ENCODE measurements at places on chromosomes 2 and 18.

DNA sequence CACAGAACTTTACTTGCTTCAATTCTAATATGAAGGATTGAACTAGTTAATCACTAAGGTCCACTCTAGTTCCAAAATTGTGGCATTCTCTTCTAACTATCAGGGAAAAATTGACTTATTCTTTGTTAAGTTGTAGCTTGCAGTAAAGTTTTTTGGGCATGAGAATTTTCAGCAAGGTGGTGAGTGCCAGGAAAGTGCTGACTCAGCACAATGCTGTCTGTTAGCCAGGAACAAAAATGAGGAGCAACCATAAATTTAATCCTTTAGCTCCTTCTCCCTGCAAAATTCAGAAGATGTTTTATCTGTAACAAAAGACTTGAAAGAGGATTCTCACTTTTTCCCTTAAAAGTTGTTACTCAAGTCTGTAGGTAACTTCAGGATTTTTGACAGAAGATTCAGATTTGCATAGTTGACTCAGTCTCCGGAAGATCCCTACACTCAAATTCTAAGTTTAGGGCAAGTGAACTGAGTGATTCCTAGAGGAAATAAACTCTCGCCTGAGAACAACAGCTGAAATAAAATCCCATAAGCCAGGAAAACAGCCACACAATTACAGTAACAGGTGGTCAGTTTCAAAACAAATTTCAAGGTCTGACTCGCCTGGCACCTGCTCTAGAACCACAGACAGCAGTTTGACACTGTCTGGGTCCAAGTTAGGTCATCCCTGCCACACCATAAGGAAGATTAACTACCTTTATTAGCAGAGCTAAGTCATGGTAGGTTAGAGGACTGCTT lies 20.2 kb upstream of the DARS1 start:
- no peak for DNase-seq

- DNase-seq, result no peak
These were observed 106.9 kb downstream of the PRKRA start for GRCh38 chr2:178344121-178344520.

- no peak for DNase-seq
These were observed 66.8 kb upstream of the FOSL2 start for GRCh38 chr2:28325567-28326468.

DNA sequence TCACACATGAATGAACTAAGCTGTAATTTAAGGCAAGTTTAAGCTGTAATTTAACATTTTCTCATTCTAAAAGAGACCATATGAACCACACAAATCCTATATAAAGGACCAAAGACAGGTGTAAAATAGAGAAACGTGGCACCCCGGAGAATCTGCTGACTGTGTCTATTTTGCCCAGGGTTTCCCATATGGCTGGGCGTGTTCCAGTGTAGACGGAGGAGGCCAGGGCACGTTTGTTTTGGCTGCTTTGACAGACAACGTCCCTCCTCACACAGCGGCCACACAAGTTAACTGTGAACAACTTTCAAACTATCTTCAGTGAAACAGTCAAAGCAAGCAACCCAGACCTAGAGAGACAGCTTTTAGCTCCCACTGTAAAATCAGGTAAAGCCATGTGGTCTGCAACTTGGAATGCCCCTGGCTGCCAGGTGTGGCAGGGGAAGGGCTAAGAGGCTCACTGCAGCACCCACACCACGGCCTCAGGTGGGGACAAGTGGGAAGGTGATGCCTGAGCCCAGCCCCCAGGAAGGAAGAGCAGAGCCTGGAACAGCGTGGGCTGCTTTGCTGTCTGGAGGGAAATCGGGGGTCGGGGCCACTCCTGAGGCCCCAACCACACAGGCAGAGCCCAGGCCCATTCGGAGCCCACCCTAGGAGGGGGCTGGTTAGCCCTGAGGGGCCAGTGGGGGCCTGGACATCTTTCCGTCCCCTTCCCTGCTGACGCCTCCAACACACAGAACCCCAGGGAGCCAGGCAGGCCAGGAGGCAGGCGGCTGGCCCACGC lies 40.7 kb downstream of the SLC66A2 start:
- no peak for DNase-seq

- no peak for DNase-seq
These were observed 420 bp downstream of the PIGN start for GRCh38 chr18:62186499-62186773.

GRCh38 chr18:62384068-62384467 lies 59.0 kb downstream of the TNFRSF11A start:
- no peak for DNase-seq

DNA sequence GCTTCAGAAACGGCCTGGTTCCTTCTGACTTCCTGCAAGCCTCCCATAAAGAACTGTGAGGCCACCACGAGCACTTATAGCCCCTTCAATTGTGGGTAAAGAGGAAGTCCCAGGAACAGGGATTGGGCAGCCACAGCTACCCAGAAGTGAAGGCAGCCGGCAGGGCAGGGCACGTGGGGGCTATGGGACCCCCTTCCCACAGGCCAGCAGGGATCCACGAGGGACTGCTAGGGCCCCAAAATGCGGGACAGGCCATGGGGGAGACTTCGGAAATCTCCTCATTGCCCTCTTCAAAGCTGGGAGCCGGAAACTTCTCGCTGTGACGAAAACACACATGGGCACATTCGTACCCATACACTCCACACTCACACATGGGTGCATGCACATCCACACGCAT lies 196.1 kb upstream of the SALL3 start:
- DNase-seq, result no peak

- DNase-seq, result no peak
These were observed 397.8 kb downstream of the METTL4 start for GRCh38 chr18:2173486-2173885.

GRCh38 chr2:134253804-134254203 lies at the start of gene MGAT5:
MGAT5 (plus strand) TSS chr2:134254072; CDS start chr2:134254404, 332 bp downstream.
- no peak for DNase-seq

DNA sequence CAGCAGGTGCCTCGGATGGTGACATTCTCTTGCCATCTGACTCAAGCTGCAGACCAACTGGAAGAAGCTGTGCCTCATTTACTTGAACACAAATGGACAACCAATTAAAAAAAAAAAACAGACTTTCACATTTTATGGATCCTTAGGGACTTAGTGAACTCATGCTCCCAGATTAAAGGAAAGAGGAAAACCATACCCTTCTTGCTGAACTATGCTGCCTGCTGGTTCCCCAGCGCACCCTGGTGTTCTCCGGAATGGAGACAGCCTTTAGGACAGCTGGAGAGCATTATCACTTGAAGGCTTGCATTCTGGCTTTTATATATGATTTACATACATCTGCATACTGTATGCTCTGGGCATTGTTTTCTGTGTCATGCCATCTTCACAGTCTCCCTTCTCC lies 370.7 kb downstream of the SLC4A3 start:
- DNase-seq, result no peak

GRCh38 chr2:179195141-179195540 lies 69.5 kb downstream of the SESTD1 start:
- DNase-seq, result no peak

GRCh38 chr2:182088681-182089320 lies 103.1 kb downstream of the PPP1R1C start:
- no peak for DNase-seq

DNA sequence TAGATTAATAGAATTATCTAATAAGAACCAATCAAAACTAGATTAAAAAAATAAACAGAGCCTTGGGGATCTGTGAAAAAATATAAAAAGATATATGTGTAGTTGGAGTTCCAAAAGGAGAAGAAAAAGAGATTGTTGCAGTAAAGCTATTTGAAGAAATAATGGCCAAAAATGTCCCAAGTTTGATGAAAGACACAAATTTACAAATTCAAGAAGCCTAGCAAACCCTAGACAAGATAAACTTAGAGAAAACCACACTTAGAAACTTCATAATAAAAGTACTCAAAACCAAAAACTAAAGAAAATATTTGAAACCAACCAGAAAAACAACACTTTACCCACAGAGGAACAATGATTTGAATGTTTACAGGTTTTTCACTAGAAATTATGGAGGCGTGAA lies 41.3 kb upstream of the EGR4 start:
- no peak for DNase-seq

DNA sequence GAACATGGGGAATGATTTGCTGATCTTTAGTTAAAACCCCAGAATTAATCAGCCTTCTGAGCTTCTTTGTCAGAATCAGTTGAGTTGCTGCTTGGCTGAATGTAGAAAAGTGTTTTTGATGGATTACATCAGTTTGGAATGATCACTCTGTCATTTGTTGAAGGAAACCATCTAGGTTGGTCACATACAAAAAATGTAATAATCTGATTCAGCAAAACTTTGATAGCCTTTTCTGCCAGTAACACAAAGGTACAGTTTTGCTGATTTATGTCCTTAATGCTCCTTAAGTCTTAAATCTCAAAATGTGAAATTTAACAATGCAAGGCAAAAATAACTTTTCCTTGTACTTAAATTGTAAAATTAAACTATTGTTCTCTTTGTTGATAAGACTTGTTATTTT lies 74.3 kb downstream of the GALNT13 start:
- no peak for DNase-seq

- DNase-seq, result no peak
These were observed 26.8 kb downstream of the HPCAL1 start for GRCh38 chr2:10329580-10329879.

- no peak for DNase-seq
These were observed 10.2 kb downstream of the IAH1 start for GRCh38 chr2:9484533-9484932.

DNA sequence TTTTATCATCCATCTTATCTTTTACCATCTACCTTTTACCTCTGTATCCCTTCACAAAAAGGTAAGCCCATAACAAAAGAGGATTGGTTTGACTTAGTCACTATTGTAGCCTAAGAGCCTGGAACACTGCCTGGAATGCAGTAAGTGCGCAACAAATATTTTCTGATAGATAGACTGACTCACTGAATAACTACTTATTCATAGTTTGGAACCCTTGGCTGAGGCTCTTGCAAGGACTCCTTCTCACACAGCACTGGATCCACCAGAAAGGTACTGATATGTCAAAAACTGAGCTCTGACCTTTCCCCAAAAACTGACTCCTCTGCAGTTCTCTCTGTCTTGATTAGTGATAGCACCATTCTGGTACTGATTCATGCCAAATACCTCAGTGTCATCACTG lies 426.7 kb downstream of the SETBP1 start:
- DNase-seq, result no peak

GRCh38 chr2:143162997-143163396 lies 33.8 kb downstream of the ARHGAP15 start:
- no peak for DNase-seq

DNA sequence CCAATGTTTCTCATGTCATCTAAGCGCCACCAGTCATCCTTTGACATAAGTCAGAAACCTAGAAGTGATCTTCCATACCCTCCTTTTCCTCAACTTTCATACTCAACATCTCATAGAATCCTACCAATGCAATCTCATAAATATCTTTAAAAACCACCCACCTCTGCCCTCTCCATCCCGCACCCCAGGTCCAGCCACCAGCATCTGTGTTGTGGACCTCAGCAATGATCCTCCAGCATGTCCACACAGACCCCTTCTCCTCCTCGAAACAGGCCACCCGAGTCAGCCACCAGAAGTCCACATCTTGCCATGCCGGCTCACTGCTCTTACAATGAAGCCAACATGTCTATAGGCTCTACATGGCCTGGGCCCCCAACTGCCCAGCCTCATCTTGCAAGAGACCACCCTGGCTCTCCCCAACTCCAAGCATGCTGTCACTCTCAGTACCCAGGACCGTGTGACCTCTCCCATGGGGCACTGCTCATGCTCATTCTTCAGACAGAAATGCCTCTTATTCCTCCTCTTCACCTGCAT lies 636.7 kb upstream of the ID2 start:
- no peak for DNase-seq

- DNase-seq, result no peak
These were observed 27.0 kb downstream of the OSR1 start for GRCh38 chr2:19331450-19331849.

DNA sequence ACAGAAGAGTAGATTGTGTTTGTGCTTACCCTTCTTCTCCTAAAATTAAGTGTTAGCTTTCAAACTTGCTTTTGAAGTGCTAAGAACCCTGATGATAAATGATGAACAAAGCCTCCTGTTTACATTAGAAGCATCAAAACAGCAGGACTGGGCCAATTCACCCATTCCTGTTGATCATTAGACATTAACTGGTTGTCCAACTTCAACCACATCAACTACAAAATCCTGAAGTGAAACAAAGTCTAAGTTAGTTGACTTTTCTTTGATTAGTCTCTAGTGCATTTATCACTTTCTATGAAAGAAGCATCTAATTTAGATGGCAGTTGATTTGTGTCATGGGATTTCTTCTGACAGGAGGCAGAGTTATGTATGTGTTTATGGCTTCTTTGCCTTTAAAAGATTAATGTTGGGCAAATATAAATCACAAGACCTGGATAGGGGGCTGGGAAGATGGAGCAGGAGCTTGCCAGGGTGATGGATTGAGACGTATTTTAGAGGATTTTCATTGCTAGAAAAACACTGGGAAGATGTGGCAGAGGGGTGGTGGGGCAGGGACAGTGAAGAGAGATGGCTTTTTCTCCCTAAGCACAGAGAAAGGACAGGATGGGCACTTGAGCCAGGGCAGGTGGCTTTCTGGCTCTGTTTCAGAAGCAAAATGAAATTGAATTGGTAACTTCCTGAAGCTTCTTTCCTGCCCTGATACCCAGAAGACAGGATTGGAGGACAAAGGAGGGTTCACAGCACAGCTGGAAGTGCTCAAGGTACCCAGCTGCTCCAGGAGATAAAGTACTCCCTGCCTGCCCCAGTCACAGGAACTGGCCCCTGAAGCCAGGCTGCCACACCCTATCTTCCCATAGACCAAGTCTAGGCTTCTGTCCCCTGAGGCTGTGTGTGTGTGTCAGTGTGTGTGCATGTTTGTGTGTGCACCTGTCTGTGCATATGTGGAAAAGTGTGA lies 20.5 kb downstream of the GYPC start:
- DNase-seq, result no peak

DNA sequence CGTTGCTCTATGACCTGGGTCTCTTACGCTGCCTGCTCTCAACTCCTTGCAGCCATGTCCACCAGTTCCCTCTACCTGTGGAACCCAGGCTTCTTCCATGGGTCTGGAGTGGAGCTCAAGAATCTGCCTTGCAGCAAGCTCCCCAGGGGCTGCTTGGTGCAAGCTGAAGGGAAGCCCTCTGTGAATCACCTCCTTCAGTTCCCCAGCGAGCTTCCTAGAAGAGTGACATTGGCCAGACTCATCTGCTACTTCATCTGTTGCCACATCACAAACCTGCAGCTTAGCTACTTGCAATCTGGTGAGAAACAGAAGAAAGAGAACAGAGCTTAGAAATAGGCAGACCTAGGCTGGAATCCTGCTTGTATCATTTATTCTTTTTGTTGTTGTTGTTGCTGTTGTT lies 9.8 kb upstream of the EFR3B start:
- DNase-seq, result no peak

- no peak for DNase-seq
These were observed 24.9 kb downstream of the EFHD1 start for GRCh38 chr2:232658217-232658785.

Measured in stimulated activated CD8-positive, alpha-beta memory T cell treated with anti-CD3 and anti-CD28 coated beads, Interleukin-15, amount 100 ng/mL, for 24 hours (primary cell).